ENCODE measurements at places on chromosomes 5 and 9.

DNA sequence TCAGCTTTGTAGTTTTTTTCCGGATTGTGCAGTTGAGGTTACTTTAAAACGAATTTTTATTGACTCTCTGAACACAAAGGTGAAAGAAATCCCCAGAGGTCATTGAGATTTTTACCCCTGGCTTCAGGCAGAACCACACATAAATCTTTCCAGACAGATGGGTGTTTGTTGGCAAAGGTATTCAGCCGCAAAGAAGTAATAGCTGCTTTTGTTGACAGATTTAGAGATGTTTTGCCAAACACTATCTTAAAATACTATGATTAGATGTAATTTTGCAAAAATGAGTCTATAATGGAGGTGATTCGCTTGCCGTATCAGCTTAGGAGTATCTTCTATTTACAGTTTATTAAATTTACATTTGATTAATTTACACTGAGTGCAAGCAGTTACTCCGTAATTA, 418.3 kb upstream of the CLINT1 start:
- DNase-seq, result no peak

- DNase-seq, result no peak
These were observed 27.1 kb upstream of the SRP19 start for GRCh38 chr5:112833971-112834370.

DNA sequence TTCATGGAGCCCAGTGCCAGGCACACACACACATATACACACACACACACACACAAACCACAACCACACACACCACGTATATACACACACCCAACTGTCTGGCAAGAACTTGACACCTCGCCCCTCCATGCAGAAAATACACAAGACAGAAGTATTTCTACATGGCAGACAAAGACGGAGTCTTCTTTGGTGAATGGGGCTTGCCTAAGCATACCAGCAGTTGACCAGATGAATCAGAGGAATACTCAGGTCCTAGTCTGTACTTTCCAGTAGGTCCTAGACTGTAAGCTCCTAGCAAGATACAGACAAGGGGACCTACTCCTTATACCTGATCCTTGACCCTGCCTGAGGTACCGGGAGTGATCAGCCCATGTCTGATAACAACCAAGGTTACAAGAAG, 60.1 kb downstream of the SIL1 start:
- no peak for DNase-seq

GRCh38 chr9:111605041-111605559, 5.7 kb upstream of the PTGR1 start:
- no peak for DNase-seq

DNA sequence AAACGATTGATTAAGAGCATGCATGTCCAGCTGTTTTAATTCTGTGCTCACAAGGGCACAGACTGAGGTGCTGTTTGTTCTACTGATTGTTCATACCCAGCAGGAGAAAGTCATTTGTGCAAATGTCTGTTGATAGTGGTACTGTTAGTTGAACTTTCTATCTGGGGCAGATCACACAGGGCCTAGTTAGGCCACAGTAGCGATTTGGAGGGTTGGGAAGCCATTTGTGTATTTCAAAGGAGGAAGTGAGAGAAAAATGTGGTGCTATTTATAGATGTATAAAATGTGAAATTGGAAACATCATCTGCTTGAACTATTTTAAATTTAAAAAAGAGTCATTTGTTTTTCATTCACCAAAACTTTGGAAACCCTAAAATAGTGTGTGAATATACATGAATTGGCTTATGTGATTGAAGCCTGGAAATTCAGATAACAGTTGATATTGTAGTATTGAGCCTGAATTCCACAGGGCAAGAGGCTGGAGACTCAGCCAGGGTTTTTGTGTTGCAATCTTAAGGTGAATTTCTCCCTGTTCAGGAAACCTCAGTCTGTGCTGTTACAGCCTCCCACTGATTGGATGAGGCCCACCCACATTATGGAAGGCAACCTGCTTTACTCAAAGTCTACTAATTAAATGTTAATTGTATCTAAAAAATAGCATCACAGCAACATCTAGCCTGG, 162.0 kb upstream of the CDKN2B start:
- no peak for DNase-seq

DNA sequence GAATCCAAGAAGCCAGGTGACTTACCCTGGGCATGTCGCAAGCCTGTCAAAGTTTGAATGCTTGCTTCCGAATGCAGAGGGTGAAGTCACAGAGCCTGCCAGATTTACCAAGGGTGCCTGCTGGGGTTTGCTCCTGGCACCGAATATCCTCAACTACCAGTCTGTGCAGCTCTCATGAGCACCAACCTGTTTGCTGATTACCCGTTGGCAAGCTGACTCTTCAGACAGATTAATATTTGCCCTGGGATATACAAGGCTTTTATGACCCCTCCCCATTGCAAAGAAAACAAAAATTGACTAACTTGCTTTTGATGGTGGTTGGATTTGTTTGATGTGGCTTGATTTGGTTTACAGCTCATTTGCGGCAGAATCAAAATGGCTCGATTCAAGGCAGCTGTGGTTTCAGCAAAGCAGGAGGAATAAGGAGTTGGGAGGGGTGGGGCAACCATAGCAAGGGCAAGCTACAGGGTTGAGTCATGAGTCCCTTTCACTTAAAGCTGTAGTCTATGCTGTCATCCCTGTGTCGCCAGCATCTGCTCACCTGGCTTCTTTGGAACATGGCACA, 82.3 kb upstream of the AGXT2 start:
- DNase-seq, result no peak

DNA sequence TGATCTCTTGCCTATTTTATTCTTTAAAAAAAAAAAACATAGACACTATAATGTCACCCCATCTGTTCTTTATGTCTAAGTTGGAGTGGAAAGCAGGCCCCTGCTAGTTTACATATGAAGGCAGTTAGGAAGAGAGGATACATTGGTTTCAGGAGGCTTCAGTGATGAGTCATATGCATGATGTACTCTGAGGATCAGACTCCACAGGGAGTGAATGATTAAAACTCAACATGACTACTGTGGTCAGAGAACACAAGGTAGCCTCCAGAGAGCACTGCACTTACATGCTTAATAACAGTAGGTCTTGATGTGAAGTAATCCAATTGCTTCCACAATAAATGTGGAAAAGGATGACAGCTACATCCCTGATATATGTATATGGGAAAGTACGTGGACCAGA, 22.7 kb upstream of the FSTL4 start:
- DNase-seq, result no peak

GRCh38 chr5:40202814-40203440, 476.8 kb upstream of the PTGER4 start:
- DNase-seq, result no peak

DNA sequence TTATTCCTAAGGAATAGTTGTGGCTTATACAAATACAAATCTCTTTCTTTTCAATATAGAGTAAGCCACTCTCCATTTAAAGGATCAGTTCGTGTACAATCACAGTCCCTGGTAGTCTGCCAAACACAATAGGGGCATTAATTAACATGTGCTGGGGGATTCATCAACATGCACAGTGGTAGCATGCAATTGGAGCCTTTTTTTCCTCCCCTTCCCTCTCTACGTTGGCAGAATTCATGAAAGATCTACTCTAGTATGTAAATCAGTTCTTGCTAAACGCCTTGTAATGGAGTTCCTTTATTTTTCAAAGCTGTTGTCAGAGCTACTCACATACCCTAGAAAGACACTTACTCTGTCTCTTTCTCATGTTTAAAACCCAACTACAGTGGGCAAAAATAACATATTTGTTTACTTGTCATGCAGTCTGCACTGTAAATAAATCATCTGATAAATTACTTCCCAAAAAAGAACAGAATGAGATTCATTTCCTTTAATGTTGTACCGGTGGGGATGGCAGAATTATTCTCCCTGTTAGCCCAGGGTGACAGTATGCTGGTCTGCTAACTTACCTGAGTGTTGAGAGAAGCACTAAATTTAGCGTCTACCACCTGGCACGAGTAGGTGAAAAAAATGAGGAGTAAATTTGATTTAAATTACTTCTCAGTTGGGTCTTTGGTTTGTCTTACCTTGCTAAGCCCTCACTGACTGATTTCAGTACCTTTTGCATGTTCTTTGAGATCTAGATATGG, 341.5 kb upstream of the CCNH start:
- no peak for DNase-seq

GRCh38 chr9:126775926-126776325, 28.9 kb upstream of the ZBTB43 start:
- no peak for DNase-seq
